ENCODE measurements at places on chromosomes 11 and 22. TPM values are rescaled to one million over a fixed set of nuclear protein-coding genes. Genes with fewer than 3 reads are reported as not detected.

Gene ENTHD1
- polyA plus RNA-seq = not detected

- DNase-seq = peak; percentile 60
Measured at GRCh38 chr11:12724301-12725054, 50.3 kb downstream of the TEAD1 start.

DNA sequence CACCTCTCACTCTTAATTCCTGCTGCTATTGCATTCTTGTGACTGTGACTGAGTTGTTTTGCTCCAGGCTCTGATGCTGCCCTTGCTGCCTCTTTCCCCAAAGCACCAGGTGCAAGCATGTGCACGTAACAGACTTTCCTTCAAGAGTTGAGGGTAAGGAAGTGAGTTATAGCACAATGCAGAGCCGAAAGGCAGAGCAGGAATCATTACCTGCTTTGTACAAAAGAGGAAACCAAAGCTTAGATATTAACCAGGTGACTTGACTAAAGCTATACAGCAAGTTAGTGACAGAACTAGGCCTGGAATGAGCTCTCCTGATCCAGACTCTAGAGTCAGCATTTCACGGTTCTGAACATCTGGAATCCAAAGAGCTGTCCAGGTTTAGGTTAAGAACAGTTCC is 33.6 kb downstream of the NEU3 start:
- no peak for DNase-seq

GRCh38 chr22:49045276-49045675 is 782.4 kb downstream of the BRD1 start:
- DNase-seq = no peak

DNA sequence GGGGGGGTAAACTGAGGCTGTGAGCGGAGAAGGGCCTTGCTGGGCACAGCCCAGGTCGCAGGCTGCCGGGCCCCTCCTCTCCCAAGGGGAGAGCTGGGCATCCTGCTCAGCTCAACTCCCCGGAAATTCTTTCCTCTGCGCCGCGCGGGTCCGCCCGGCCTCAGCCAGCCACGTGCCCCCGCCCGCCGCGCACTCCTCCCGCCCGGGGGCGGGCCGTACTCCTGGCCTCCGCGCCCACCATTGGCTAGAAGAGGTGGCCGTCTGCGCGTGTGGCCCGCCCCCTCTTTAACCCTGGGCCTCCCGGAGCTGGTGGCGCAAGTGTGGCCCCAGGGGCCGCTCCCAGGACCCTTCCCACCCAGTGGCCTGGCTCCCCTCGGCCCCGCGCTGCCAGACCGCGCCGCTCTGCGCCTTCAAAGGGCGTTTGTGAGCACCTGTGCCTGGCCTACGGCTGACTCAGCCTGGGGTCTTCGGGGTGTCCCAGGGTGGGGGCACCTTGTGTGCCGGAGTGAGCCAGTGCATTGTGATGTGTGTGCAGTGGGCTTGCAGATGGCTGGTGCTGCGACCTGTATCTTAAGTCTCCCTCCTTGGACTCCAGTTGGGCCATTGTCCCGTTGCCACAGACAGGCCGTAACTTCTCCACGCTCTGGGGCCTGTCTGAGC is 2.0 kb downstream of the MRGPRF start:
- peak; percentile 79 for DNase-seq

GRCh38 chr11:33452836-33453624 is 195.8 kb downstream of the HIPK3 start:
- no peak for DNase-seq

Gene C22orf42
- not detected for polyA plus RNA-seq

DNA sequence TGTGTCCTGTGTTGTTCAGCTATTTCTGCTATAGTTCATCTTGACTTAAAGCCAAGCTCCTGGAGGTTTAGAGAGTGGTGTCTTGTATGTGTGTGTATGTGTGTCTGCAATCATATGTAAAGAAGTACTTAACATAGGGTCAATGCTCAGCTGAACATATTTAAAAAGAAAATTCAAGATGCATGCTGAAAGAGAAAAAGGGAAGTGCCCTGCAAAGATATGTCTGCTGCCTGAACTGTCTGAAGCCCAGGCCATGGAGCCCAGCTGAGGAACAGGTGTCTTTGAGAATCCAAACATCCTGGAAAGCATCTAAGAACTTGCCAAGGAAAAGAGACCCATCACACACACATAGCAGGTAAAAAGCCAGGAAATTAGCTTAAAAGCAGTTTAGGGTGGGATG is 6.6 kb downstream of the TCN1 start:
- no peak for DNase-seq

GRCh38 chr22:46262449-46263215 is 511 bp downstream of the PKDREJ start:
- peak; percentile 77 for DNase-seq

- DNase-seq = no peak
Measured at GRCh38 chr11:27912916-27913315, 195.0 kb downstream of the KIF18A start.

Gene C11orf58
- 218 TPM for polyA plus RNA-seq

Gene C22orf31
- not detected for polyA plus RNA-seq

DNA sequence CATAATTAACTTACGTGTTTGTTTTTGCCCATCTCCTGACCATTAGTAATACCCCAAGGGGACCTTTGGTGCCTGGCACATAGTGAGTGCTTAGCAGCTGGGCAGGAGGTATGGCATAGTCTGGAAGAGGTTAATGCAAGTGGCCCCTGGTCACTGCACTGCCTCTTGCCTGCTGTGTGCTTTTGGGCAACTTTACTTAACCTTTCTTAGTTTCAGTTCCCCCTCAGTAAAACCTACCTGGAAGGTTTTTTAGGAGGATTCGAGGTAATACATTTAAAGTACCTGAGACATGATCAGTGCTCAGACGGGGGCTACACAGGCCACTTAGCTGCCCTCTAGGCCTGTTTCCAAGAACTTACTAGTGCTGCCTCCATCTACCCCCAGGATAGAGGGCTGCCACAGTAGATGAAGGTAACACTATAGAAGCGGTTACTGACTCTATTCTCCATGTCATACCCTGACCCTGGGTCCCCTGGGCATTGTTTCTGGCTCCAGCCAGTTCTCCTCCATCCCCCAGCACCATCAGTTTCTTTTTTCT is 3.3 kb downstream of the POLD4 start:
- no peak for DNase-seq
